ENCODE measurements at places on chromosomes 2 and 18.

DNA sequence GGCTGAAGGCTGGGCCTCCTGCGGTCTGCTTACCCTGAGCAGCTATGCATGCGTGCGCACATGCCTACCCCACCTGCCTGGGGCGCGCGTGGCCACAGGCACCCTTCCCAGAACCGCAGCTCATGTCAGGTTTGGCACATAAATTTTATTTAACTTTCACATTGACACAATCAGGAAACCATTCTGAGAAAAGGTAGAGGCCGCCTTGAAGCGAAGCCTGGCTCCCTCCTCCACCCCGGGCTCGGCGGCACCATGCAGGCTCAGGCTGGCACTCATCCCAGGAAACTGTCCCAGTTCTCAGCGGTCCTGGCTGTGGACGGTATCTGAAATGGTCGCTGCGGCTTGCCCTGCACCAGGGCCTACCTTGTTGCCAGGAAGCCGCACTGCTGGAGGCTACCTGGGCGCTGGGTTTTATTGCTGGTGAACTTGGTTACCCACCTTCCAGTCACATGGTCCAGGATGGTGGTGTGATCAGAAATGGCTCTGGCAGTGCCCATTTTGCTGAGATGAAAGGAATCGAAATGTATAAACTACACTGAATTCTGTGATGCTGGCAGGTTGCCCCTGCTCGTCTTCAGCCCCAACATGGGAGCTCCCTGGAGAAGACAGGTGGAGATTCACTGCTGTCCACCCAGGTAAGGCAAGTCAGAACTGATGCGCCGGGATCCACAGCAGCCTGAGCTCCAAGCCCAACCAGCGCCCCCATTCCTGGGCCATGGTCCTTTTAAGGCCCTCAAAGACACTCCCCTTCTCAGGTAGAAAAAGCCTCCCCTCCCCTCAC, 25.5 kb downstream of the CHST10 start:
- H3K27ac ChIP-seq, result no peak overlapping the region
- no peak overlapping the region for H3K4me3 ChIP-seq
- no peak for DNase-seq
- no peaks in the 10 kb centered on the region for H3K36me3 ChIP-seq
- H3K4me1 ChIP-seq, result no peaks in the 10 kb centered on the region

- no peak overlapping the region for H3K27ac ChIP-seq
- H3K4me1 ChIP-seq, result no peaks in the 10 kb centered on the region
- no peaks in the 10 kb centered on the region for H3K36me3 ChIP-seq
- H3K4me3 ChIP-seq, result no peak overlapping the region
- DNase-seq, result no peak
Observed at GRCh38 chr2:130917006-130917688, 80.4 kb downstream of the ARHGEF4 start.

- H3K27ac ChIP-seq, result no peak overlapping the region
- no peaks in the 10 kb centered on the region for H3K27me3 ChIP-seq
- H3K4me1 ChIP-seq, result no peaks in the 10 kb centered on the region
- no peak for DNase-seq
Observed at GRCh38 chr2:83665894-83666293, 793.2 kb downstream of the SUCLG1 start.

- peaks cover 40% of the 10 kb centered on the region for H3K27me3 ChIP-seq
- H3K4me1 ChIP-seq, result peaks cover 7% of the 10 kb centered on the region
- no peak for DNase-seq
- peak overlapping the region; percentile 16 for H3K4me3 ChIP-seq
- no peak overlapping the region for H3K27ac ChIP-seq
Observed at GRCh38 chr2:10091182-10091888, 11.1 kb upstream of the CYS1 start.

GRCh38 chr2:191724015-191724414, 46.1 kb downstream of the NABP1 start:
- no peak for DNase-seq
- H3K36me3 ChIP-seq, result no peaks in the 10 kb centered on the region
- H3K27me3 ChIP-seq, result no peaks in the 10 kb centered on the region
- no peak overlapping the region for H3K27ac ChIP-seq

GRCh38 chr18:50793641-50794565, 25.9 kb downstream of the MRO start:
- no peaks in the 10 kb centered on the region for H3K36me3 ChIP-seq
- peaks cover 8% of the 10 kb centered on the region for H3K27me3 ChIP-seq
- H3K27ac ChIP-seq, result no peak overlapping the region
- H3K4me1 ChIP-seq, result no peaks in the 10 kb centered on the region

GRCh38 chr2:58010599-58010998, 36.0 kb upstream of the VRK2 start:
- H3K4me1 ChIP-seq, result no peaks in the 10 kb centered on the region
- H3K27ac ChIP-seq, result no peak overlapping the region
- no peaks in the 10 kb centered on the region for H3K36me3 ChIP-seq

DNA sequence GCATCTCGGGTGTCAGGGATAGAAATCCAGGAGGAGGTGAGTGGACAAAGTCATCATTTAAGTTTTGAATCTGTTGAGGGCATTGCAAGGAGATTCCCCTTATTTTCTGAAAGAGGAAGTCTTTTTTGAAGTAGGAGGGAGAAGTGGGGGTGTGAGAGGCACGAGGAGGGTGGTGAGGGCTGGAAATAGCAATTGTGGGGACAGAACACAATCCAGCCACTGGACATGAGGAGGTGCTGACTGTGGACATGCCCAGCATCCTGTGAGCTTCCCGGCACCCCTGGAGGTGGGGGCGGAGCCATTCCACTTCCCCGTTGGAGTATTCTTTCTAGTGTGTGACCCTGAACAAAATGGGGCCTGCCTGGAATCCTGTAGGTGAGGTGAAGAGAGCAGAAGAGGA, 310.7 kb upstream of the EPAS1 start:
- H3K27me3 ChIP-seq, result no peaks in the 10 kb centered on the region
- H3K4me1 ChIP-seq, result no peaks in the 10 kb centered on the region
- H3K4me3 ChIP-seq, result no peak overlapping the region
- peaks cover 6% of the 10 kb centered on the region for H3K36me3 ChIP-seq

DNA sequence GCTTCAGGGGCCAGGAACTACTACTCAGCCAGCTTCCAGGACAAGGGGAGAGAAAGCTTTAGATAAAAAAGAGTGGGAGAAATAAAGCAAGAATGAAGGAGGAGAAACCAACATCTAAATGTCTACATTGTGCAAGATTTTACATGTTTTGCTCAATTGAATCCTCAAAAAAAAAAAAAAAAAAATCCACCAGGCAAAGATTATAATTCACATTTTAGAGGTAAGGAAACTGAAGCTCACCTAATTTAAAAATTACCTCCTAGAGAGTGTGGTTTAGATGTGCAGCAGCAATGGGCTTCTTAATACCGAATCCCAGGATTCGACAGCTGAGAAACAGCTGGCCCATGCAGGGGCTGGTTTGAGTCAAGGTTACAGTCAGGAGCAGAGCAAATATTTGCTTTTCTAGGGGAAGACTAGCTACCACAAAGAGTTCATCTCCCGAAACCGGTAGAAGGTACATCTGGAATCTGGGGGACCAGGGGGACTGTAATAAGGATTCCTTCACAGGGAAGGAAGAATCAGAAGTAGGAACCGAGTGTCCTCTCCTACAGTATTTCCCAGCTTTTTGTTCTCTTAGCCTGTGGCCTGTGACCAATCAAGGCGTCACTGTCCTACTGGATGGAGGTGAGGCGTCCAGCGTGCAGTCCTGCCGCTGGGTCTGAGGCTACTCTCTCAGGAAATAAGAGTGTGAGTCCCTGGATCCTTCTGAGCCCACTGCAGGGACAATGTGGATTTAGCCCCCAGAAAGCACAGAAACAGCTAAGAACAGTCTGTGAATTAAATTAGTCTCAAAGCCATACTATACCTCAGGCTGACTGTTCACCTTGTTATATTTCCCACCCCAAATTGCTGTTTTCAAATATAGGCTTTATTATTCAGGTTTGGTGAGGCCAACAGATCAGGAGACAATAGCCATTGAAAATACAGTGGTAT, 42.3 kb downstream of the IL1R2 start:
- no peaks in the 10 kb centered on the region for H3K27me3 ChIP-seq
- peaks cover 25% of the 10 kb centered on the region for H3K4me1 ChIP-seq
- no peaks in the 10 kb centered on the region for H3K36me3 ChIP-seq
- H3K27ac ChIP-seq, result no peak overlapping the region
- no peak for DNase-seq

GRCh38 chr2:54191361-54192135, 64.5 kb downstream of the TSPYL6 start:
- no peaks in the 10 kb centered on the region for H3K4me1 ChIP-seq
- DNase-seq, result no peak
- H3K27me3 ChIP-seq, result no peaks in the 10 kb centered on the region
- no peak overlapping the region for H3K4me3 ChIP-seq

GRCh38 chr2:235511187-235511661, 17.4 kb downstream of the AGAP1 start:
- H3K4me1 ChIP-seq, result no peaks in the 10 kb centered on the region
- H3K36me3 ChIP-seq, result no peaks in the 10 kb centered on the region
- no peak overlapping the region for H3K4me3 ChIP-seq
- H3K27ac ChIP-seq, result no peak overlapping the region
- no peak for DNase-seq

DNA sequence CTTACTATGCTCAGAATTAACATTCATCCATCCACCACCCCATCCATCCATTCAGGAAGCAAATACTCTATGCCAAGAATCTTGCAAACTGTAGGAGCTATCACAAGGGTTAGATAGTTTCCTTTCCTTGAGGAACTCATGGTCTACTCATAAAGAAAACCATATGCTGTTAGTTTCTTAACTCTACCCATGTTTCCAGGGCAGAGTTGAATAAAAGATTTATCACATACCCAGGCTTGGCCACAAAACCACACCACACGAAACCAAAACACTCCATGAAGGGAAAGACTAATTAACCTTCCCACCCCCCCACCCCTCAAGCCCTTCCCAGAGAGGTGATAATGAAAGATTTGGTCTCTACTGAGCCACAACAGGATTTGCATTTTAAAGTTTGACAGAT, 23.7 kb upstream of the MSGN1 start:
- H3K4me3 ChIP-seq, result no peak overlapping the region
- peaks cover 18% of the 10 kb centered on the region for H3K27me3 ChIP-seq
- H3K4me1 ChIP-seq, result no peaks in the 10 kb centered on the region
- DNase-seq, result no peak

GRCh38 chr2:28406276-28407096, 13.8 kb downstream of the FOSL2 start:
- no peak overlapping the region for H3K27ac ChIP-seq
- peaks cover 90% of the 10 kb centered on the region for H3K4me1 ChIP-seq
- DNase-seq, result peak; percentile 41
- H3K27me3 ChIP-seq, result no peaks in the 10 kb centered on the region
- H3K4me3 ChIP-seq, result no peak overlapping the region

Measured in CD4-positive, alpha-beta T cell (primary cell).